ENCODE measurements at places on chromosomes 11 and 22. TPM values are rescaled to one million over a fixed set of nuclear protein-coding genes. Genes with fewer than 3 reads are reported as not detected.

The SLC6A5 gene
- polyA plus RNA-seq, result not detected

The OR52A1 gene
- polyA plus RNA-seq, result not detected

The MS4A15 gene
- not detected for polyA plus RNA-seq

The RIMBP3C gene
- polyA plus RNA-seq, result not detected

The GGT1 gene
- 1.8 TPM for polyA plus RNA-seq

The C11orf42 gene
- not detected for polyA plus RNA-seq

The PPME1 gene
- polyA plus RNA-seq, result 109 TPM

The CRYBB3 gene
- 0.35 TPM for polyA plus RNA-seq

The CHRDL2 gene
- polyA plus RNA-seq, result not detected

The YPEL4 gene
- 2.3 TPM for polyA plus RNA-seq

The FGF19 gene
- not detected for polyA plus RNA-seq

The OR52I2 gene
- not detected for polyA plus RNA-seq

The OR52E6 gene
- not detected for polyA plus RNA-seq

The ARHGAP42 gene
- polyA plus RNA-seq, result 0.02 TPM

The CHRM1 gene
- not detected for polyA plus RNA-seq

The THY1 gene
- polyA plus RNA-seq, result 1,905 TPM

The GLYATL2 gene
- polyA plus RNA-seq, result 0.31 TPM

The RAB36 gene
- 6.8 TPM for polyA plus RNA-seq

The TMEM151A gene
- polyA plus RNA-seq, result 0.29 TPM

The TSPAN32 gene
- polyA plus RNA-seq, result 0.18 TPM

The MS4A4A gene
- not detected for polyA plus RNA-seq

The CLDN5 gene
- polyA plus RNA-seq, result not detected

The OR2AG2 gene
- not detected for polyA plus RNA-seq

The C11orf91 gene
- 0.15 TPM for polyA plus RNA-seq

The TLCD5 gene
- 12.7 TPM for polyA plus RNA-seq

The PNPLA5 gene
- not detected for polyA plus RNA-seq

The LUZP2 gene
- polyA plus RNA-seq, result 0.06 TPM

The ELFN2 gene
- polyA plus RNA-seq, result 2.8 TPM

The APOL4 gene
- polyA plus RNA-seq, result 0.21 TPM

The NCF4 gene
- polyA plus RNA-seq, result not detected

The STARD10 gene
- 47.7 TPM for polyA plus RNA-seq

The ACR gene
- polyA plus RNA-seq, result 0.15 TPM

The INPP5J gene
- polyA plus RNA-seq, result 3.2 TPM

The CDCA5 gene
- polyA plus RNA-seq, result 16.3 TPM

The PATE2 gene
- 0.07 TPM for polyA plus RNA-seq

The MN1 gene
- 0.11 TPM for polyA plus RNA-seq

The ARHGAP8 gene
- polyA plus RNA-seq, result 0.05 TPM

The TBX10 gene
- polyA plus RNA-seq, result not detected

The ALDH3B1 gene
- 15.9 TPM for polyA plus RNA-seq

All from SK-N-SH (cell line).